ENCODE measurements at places on chromosomes 7 and 10.

- no peak for DNase-seq
These were observed 52.4 kb downstream of the CASD1 start for GRCh38 chr7:94561841-94562514.

DNA sequence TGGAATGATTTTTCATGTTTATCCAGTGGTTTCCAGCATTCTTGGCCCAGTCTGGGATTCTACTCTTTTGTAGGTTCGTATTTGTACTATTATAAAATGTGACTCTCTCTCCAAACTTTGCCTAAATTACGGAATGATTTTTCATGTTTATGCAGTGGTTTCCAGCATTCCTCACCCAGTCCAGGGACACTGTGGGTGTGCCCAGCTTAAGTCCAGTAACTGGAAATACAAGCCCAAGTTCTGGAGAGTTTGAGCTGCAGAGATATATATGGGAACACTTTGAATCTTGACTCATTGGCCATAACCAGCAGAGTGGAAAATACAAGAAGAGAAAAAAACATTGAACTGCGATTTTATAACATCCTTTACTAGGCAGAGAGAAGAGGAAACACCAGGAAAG lies 5.9 kb upstream of the MAGI2 start:
- DNase-seq, result no peak

DNA sequence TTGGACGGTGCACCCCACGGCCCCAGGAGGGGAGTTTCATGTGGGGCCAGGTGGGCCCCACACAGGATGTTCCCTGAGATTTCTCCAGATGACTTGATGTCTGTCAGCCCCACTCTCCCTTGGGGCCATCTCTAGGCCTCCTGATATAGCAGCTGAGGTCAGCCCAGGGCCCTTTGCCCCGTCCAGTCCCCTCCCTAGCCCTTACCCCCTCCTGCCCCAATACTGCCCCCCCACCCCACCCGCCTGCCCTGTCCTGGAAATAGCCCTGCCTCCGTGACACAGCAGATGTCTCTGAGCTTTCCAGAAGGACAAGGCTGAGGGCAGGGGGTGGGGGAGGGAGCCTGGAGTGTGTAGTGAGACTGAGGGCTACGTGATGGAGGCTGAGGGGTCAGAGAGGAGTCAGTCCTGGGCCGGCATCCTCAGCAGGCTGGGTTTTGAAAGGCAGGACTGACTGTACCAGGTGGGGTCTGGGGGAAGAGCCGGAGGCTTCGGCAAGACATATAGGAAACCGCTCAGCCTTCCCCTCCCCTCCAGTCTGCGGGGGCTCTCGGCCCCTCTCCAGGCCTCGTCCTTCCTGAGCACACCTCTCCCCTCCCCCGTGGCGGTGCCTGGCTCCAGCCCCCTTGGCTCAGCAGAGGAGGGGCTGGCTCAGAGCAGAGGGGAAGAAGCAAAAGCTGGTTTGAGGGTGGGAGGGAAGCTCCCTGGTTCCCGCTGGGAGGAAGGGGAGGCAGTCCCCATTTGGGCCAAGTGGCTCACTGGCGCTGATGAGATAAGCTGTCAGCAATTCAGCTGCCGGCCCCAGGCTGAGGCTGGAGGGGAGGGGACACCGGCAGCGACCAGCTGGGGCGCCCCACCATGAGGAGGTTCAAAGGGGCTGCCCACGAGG lies 2.0 kb downstream of the FLNC start:
- DNase-seq, result no peak

DNA sequence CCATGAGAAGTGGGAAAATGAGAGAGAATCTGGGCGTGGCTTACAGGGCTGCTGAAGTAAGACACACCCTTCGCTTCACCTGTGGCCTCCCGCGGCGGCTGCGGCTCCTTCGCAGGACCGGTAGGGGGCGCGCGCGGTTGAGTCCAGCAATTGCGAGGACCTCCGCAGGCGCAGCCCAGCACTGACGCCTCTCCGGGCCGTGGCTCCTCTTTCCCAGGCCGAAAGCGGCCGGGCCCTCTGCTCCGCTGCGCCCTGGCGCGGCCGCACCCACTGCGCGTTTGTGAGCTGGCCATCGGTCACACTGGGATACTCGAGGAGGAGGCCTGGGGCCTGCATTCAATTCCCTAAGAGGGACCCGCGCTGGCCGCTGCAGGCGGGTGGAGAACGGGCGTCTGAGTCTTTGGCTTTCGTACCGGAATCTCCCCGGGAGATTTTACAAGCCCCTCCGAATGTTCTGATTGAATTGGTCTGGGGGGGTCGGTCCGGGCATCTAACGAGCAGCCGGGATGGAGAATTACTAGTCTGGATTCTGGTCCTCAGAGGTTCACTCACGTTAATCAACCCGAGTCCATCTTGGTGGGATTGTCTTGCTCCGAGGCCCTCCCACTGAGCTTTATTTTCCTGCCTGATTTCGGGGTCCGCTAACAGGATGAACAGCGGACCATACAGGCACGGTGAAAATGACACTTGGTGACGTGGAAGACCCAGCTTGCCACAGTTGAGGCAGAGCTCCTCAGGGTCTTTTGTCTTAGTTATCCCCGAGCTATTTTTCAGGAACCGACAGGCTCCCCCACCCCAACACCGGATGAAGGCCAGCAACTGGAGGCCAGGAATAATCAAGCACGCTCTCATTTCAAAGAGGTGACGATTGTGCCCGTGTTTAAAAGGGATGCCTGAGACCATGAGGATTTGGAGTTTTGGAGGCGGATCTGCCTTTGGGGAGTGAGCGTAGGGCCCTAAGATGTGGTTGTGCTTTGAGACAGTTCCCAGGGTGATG lies at the start of gene LRRD1:
Gene LRRD1 (minus strand): TSS at position 215 of the 997 bp plus-strand sequence. CDS start 13,940 bp downstream, outside the sequence.
- peak; percentile 93 for DNase-seq

DNA sequence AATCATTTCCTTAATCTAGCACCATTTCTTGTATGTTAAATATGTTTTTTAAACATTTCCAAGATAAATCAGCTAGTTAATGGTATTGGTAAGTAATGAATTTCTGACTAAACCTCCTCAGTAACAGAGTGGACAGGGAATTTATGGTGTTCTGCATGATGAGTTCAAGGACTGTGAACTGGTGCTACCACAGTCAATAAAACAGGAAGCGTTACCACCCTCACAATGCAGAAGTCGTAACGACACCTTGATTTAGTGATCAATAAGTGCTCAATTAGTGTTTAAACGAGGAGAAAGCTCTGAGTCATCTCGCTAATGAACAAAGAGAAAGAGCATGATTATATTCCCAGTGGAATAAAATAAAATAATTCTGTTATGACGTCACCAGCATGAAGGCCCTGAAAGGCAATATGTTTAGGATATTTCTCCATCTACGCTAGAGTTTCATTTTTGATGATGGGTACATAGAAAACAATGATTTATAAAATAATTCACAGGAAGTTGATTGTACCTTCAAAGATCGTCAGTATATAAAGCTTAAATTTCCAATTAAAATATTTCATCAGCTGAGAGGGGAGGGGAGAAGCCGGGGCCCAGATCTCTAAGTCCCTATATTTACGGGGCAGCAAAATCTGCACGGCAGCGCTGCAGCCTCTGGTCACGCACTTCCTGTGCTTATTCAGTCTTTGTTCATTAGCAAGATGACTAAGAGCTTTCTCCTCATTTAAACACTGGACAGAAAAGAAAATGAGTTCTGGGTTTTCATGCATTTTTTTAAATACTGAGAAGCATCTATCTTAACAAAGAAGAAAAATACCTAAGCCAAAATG lies 400.5 kb downstream of the PTPRN2 start:
- DNase-seq, result no peak

GRCh38 chr7:157386979-157387800 lies 50.4 kb downstream of the DNAJB6 start:
- DNase-seq, result peak; percentile 70

- DNase-seq, result no peak
These were observed 58.2 kb downstream of the GPR141 start for GRCh38 chr7:37741776-37742175.

DNA sequence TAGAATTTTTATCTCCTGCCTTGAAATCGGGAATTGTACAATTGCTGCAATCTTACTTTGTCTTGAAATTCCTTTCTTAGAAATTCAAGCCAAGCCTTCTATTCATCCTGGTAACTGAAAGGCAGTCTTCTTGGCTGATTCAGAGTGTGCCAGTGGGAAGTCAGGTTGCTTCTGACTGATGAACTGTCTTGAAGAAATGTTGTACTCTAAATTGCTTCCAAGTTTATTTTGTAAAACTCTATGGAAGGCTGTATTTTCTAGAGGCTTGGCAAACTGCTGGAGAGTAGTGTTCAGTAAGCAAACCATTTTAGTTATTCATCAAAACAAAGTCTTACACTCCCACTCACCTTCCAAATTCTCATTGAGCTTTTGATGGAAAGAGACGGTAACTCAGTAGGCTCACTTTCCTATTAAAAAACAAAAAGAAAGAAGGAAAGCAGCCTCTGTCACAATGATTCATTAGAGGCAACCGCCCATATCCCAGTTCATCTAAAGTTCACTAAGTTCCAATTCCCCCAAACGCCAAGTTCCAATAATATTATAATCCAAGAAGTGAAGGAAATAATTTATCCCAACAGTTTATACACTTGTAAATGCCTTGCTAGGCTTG lies 187.9 kb upstream of the MALRD1 start:
- no peak for DNase-seq

DNA sequence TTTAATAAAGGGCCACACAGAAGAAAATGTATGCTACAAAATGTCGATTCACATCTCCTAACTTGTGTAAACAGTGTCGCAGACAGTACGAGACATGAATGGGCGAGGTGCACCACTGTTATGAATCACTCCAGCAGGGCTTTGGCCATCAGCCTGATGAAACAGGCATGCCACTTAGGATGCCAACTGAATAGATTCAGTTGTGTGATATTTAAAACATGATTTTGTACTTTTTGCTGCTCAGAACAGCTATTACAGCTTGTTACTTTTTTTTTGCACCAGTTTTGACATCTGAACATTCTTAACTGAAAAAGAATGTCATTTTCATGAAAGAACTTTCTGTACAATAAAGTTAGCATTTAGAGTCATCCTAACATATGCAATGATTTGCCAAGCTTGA lies 138.1 kb downstream of the VTI1A start:
- no peak for DNase-seq

GRCh38 chr10:50552308-50552707 lies 71.4 kb downstream of the SGMS1 start:
- no peak for DNase-seq

DNA sequence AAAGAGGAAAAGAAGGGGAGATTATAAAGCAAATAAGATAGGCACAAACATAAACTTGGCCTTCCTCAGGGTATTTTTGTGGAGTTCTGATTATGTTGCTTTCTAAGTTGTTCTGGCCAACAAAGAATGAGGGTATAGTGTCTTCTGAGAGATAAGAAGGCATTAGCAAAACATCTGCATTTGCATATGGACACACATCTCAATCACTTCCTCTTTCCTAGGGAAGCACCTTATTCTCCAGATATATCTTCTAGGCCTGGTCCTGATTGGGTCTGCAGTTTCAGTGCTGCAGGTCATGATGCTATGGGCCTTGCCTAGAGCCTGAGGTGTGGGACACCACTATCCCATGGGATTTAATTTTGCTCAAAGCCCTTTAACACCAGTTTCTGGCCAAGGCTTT lies 308.8 kb upstream of the PHYHIPL start:
- DNase-seq, result no peak

DNA sequence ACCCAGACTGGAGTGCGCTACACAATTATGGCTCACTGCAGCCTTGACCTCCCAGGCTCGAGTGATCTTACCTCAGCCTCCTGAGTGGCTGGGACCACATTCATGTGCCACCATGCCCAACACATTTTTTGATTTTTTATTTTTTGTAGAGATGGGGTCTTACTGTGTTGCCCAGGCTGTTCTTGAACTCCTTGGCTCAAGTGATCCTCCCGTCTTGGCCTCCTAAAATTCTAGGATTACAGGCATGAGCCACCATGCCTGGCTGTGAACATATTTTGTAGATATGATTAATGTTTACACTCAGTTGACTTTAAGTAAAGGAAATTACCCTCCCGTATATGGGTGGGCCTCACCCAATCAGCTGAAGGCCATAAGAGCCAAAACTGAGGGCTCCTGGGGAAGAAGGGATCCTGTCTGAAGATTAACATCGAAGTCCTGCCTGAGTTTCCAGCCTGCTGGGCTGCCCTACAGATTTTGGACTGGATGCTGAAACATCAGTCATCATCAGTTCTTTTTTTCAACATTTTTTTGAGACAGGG lies 127.1 kb downstream of the ACTR3B start:
- DNase-seq, result no peak

- DNase-seq, result no peak
These were observed 114.2 kb downstream of the SFMBT2 start for GRCh38 chr10:7296648-7297047.

DNA sequence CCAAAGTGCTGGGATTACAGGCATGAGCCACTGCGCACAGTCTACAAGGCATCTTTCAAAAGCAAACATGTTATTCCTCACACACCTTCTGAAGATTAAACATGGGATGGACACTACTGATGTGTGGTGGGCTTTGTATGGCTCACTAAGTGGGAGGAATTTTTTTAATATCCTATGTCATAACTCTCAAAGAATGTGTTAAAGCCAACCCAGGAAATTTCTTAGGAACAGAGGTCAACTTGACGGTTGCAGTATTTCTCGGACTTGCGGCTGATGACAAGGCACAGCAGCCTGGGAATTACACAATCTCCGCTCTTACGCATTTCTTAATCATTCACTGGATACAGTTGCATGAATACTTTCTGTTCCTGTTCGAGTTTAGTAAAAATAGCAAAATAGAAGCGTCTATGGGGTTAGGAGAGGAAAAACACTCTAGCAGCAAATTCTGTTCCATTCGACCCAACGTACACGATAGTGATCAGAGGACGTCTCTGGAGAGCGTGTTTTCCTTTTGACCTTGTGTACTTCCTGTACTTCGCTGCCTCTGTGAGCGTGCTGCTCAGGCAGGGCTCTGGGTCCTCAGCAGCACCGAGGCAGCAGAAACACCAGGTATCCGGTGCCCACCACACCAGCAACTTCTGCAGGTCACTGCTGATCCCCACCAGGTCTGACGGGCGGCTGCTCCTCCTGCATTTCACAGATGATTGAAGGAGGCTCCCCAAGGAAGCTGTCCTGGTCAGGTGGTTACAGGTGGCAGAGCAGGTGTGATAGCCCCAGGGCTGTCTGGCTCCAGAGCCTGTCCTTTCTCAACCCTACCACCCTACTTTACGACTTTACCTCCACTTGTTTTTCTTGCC lies 26.4 kb upstream of the SRGN start:
- no peak for DNase-seq

DNA sequence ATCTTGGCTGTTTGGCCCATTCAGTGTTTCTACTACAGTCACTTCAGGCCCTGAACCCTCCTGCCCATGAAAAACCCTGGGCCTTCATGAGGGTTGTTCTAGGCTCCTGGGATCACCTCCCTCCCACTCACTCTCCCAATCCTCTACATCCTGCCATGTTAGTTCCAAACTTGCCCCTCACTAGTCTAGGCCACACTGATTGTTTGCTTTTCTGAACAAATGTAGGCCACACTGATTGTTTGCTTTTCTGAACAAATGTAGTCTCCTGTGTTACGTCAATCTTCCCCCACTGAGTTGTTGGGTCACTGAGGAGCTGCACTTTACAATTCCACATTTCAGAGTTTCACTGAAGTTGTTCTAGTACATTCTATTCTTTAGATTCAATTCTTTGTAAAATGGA lies 5.3 kb upstream of the ALDH18A1 start:
- DNase-seq, result no peak

DNA sequence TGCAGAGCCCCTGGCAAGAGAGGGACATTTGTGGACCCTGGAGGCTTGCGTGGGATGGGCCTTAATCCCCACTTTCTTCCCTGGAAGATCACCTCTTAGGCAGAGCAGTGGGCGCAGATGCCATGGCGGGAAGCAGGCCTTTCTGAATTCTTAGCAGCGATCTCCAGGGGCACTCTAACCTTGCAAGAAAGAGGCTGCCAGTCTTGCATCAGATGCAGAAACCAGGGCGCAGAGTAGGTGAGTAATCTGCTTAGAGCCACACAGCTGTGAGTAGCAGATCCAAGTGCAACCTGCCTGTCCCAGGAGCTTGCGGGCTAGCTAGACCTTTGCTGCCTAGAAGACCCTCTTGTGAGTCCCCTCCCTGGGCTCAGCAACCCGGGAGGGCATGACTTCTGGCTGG lies 40.0 kb downstream of the KCTD7 start:
- DNase-seq, result no peak
